CD4-positive, alpha-beta T cell treated with Interleukin-10 for 1 hour (primary cell): ENCODE measurements at places on chromosomes 13 and 19.

DNA sequence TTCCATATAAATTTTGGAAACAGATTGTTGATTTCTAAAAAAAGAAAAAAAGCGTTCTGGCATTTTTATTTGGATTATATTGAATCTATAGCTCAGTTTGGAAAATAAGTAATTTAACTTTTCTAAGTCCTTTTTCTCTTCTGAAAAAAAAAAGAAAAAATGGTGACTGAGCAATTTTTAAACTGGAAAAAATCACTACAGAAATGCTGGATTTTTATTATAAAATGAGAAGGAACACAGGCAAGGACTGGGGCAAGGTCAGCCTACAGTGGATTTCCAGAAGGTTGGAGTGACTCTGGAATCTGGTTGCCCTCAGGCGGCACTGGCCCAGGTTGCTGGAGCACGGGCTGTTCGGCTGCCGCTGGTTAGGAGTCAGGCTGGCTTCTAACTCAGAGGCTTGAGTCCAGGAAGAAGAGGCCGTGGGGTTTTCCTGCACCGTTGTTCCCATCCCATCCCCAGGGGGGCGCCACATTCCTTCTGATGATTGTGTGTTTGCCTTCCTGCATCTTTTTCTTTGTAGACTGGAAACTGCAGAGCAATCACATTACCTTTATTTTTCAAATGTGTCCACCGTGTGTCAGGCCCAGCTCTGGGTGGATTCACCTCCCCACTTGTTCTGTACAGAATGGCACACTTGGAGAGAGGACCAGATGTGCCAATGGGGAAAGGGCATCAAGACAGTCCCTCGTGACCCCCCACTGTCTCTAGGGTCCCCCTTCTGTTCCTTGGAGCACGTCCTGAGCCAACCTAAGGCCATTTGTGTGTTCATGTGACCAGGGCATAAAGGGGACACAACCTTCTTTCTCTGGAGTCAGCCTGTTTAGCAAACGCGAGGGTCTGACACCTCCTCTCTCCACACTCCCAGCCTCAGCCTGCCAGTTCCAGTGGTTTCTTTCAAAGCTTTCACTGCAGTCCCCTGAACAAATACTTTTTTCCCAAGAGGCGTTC lies 44.5 kb upstream of the GTF3A start:
- DNase-seq = peak; percentile 45

- peak; percentile 66 for DNase-seq
Measured at GRCh38 chr13:49444524-49445395, 686 bp downstream of the SETDB2 start.

DNA sequence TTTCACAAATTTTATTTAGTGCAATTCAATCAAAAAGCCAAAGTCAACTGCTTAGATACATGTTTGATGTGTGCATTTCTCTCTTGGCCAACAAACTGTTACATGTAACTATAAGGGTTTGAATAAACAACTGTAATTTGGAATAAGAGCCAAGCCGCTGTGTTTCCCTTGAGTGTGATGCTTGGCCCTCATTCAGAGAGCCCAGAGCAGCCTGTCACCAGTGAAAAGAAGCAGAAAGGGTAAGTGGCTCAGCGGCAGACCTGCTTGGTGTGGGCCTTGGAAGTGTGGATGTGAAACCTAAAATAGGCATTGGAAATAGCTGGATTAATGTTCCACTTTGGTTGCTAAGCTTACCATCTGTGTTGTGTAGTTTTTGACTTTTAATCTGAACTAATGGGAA lies 924.6 kb downstream of the OLFM4 start:
- DNase-seq = no peak

GRCh38 chr19:58181902-58182576 lies 822 bp upstream of the ZNF274 start:
- DNase-seq = peak; percentile 69

- DNase-seq = no peak
Measured at GRCh38 chr19:40741527-40742390, 8.5 kb downstream of the ACTMAP start.

GRCh38 chr13:44052780-44053184 lies 173.1 kb downstream of the LACC1 start:
- DNase-seq = no peak

DNA sequence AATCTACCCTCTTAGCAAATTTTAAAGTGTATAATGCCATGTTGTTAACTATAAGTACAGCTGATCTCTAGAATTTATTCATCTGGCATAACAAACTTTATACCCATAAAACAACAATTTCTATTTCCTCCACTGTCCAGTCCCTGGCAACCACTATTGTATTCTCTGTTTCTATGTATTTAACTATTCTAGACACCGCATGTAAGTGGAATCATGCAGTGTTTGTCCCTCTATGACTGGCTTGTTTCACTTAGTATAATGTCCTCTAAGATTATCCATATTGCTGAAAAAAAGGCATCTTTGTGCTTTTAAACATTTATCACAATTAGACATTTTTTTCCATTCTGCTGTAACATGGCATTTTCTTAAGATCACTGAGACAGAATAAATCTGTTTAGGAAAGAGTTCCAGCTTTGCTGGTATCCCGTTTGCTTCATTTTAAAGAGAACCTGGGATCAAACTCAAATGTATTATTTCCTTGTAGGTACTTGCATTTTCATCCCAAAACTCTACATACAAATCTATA lies 1191.0 kb downstream of the SLITRK5 start:
- no peak for DNase-seq

DNA sequence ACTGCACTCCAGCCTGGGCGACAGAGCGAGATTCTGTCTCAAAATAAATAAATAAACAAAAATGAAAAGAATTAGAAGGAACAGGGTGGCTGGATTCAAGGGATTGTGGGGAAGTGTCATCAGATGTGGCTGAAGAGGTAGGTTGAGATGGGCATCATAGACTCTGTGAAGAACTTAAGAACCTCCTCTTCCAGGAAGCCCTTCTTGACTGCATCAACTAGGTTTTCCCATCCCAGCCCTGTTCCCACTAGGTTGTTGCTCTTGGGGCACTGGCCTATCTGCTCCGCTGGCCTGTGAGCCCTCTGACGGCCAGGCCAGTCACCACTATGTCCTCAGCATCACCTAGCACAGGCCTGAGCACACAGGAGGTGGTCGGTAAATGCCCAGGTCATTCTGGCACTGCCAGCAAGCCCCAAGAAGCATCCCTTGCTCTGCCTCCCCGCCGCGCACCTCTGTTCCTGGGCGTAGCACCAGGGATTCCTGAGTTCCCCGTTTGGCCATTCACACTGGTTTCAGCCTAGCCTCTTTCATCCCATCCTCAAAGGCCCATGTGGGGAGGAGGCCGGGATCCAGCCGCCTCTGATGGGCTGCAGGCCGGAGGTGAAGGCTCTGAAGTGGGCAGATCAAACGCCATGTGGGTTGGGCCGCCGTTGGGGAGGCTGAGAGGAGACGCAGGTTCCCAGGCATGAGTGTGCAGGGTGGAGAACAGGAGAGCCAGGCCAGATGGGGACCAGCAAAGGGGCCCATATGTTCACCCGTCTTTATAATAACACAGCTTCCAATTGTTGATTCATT lies 27.6 kb upstream of the SLC1A5 start:
- DNase-seq = no peak

GRCh38 chr19:56508290-56508778 lies 679 bp downstream of the ZNF471 start:
- no peak for DNase-seq

GRCh38 chr13:91450913-91451312 lies 52.5 kb downstream of the GPC5 start:
- DNase-seq = no peak

GRCh38 chr13:46662690-46663089 lies 109.7 kb downstream of the LRCH1 start:
- DNase-seq = no peak

- no peak for DNase-seq
Measured at GRCh38 chr13:23598369-23598768, 28.2 kb downstream of the TNFRSF19 start.

DNA sequence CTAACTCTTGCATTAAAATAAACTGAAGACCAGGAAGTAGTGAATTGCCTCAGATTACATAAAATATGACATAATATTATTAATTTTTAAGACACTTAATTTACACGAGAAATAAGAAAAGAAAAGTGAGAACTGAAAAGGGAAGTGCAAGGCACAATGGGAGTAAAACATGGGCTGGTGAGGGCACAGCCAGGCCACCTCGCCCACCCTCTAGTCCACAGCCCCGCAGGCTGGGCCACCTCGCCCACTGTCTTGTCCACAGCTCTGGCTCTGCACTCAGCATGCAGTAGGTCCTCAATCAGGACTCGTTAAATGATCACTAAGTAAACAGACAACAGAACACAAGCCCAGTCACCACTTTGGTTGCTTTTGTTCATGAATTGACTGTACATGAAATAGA lies 67.8 kb upstream of the ARHGEF7 start:
- no peak for DNase-seq

DNA sequence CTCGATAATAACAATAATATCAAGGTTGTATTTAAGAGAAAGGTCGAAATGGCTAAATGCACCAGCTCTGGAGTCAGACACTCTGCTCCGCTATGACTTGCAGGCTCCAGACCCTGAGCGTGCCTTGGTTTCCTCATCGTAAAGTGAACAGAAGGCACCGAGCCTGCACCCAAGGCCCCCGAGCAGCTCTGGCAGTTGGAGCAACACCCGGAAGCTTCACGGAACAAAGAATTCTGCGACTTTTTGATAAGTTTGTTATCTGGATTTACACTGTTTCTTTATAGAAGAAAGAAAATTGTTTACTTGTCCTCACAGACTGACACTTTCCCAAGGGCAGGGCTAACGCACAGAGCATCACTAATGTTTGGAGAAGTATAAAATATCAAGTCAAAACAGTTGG lies 4.4 kb downstream of the GRTP1 start:
- DNase-seq = no peak

DNA sequence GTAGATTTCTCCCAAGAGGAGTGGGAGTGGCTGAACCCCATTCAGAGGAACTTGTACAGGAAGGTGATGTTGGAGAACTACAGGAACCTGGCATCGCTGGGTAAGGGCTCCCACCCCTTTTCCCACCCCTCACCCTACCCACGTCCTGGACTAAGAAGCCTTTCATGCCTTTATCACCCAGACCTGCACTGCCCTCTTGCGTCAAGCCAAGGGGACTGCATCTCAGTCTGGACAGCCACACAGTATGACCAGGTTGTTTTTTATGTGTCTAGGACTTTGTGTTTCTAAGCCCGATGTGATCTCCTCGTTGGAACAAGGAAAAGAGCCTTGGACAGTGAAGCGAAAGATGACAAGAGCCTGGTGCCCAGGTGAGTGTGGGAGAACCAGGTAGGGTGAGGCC lies 8.8 kb downstream of the ZFP28 start:
- no peak for DNase-seq

GRCh38 chr13:44257796-44258195 lies 115.8 kb upstream of the SERP2 start:
- no peak for DNase-seq

DNA sequence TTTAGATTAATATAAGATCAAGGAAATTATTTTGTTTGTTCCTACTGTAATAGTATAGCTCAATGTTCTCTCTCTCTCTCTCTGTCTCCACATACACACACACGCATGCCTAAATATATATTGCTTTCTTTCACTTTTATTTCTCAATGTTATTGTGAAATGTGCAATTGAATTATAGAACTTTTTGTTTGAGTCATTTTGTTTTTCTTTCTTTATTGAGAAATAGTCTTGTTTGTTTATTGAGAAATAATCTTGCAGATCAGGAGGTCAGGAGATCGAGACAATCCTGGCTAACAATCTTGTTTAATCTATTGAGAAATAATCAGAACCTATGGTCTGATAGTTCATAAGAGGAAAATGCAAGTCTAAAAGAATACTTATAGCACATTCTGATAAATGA lies 1581.3 kb downstream of the EFNB2 start:
- DNase-seq = no peak

DNA sequence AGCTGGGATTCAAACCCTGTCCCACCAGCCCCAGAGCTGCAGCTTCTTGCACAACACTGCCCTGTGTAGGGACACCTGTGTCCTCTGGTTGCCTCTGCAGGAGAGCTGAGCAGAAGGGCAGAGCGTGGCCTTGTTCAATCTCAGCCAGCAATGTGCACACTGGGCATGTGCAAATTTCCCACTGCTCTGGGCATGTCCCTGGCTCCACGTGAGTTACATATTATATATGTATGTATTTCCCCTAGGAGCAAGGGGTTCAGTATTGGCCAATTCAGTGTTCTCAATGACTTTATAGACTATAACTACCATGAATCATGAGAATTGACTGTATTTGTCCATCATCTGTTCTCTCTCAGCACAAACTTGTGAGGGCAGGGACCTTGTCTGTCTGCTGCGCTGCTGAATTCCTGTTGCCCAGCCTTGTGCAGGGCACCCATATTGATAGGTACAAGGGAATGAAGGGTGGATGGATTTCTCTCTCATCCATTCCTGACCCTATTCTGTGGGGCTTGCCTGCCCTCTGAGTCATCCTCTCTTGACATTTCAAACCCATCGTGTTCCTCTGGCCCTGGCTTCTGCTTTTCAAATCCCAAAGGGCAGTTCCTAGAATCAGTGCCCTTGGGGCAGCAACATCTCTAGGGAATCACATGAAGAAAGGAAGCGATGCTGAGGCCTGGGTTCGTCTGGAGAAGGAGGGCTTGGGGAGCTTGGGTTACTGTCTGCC lies 69.7 kb downstream of the ERICH6B start:
- DNase-seq = no peak

GRCh38 chr13:39510316-39510695 lies 92.7 kb downstream of the LHFPL6 start:
- no peak for DNase-seq

DNA sequence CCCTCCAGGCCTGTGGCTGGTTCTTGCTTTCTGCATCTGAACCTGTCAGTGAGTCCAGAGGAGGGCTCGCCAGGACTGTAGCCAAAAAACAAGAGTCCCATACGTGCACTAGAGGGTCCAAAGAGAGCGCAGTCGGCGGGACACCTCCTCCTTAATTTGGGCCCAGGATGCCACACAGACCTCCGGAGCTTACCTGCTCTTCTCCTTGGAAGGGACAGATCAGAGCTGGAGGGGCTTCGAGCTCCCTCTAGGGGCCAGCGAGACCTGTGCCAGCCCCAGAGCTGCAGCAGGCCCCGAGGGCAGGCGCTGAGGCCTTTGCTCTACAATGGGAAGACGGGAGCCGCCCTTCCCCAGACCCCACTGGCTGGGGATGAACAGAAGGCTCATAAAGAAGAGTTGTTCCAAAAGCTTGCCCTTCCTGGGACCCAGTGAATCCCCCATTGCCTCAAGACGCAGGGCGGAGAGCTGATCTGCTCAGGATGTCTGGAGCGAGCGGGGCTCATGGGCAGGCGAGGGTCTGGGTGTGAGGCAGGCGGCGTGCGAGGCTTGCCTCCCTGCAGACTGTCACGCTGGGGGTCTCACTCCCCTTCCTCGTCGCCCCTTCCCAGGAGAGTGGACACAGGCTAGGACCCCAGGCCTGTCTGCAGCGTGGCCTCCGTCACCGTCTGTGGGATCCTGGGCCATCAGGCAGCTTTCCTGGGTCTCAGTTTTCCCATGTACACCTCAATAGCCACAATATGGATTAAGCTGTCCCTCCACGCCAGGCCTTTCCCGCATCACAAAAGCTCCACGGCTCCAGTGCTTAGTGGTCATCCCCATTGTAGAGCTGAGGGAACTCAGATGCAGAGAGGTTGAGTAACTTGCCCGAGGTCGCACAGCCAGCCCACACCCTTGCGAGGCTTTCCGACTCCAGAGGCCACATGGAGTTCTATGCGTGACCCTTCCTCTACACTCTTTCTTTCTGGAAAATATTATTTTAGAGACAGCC lies 46.9 kb upstream of the VSTM2B start:
- DNase-seq = no peak
